ENCODE measurements at places on chromosomes 4 and X.

DNA sequence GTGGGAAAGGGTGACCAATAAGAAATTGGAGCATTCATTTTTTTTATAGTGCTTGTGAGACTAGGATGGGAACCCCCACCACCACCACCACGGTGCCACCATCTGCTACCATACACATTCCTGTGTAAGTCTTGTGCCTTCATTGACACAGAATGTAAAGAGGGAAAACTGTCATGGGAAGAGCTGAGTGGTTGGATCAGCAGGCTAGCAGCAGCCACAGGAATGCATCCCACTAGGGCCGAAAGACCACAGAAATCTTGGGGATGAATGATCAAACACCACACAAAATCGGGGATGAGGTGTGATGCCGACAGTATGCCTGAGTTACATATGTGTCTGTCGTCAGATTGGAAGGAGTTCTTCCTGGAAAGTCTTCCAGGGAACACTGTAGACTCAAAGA lies 69.2 kb downstream of the SRPX start:
- DNase-seq: no peak

GRCh38 chrX:12819222-12819621 lies 28.0 kb downstream of the PRPS2 start:
- peaks cover 10% of the 10 kb centered on the region for H3K36me3 ChIP-seq
- no peak for DNase-seq
- no peak overlapping the region for H3K4me3 ChIP-seq
- H3K27ac ChIP-seq: no peak overlapping the region
- H3K27me3 ChIP-seq: no peaks in the 10 kb centered on the region
- H3K4me1 ChIP-seq: no peaks in the 10 kb centered on the region

GRCh38 chrX:72621625-72622485 lies 49.2 kb upstream of the HDAC8 start:
- no peak for DNase-seq
- peak overlapping the region; percentile 76 for H3K27ac ChIP-seq
- no peaks in the 10 kb centered on the region for H3K27me3 ChIP-seq
- no peaks in the 10 kb centered on the region for H3K4me1 ChIP-seq
- H3K36me3 ChIP-seq: no peaks in the 10 kb centered on the region
- no peak overlapping the region for H3K4me3 ChIP-seq

DNA sequence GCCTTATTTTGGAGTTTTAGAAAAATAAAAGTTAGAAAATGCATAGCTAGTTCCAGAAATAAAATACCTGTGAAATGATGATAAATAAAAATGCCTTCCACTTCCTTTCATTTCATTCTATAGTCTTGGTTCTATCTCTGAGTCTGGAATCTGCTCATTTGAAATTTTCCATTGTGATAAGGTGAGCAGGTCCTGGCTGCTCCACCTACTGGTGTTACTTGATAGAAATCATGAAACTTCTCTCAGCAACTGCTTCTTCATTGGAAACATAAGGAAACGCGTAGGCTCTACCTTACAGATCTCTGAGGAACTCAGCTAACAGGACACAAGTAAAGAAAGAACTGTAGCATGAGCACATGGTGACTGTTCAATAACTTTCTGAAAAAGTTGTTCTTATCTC lies 141.8 kb downstream of the DCHS2 start:
- no peak overlapping the region for H3K27ac ChIP-seq
- H3K4me1 ChIP-seq: no peaks in the 10 kb centered on the region
- H3K27me3 ChIP-seq: no peaks in the 10 kb centered on the region
- H3K4me3 ChIP-seq: no peak overlapping the region

DNA sequence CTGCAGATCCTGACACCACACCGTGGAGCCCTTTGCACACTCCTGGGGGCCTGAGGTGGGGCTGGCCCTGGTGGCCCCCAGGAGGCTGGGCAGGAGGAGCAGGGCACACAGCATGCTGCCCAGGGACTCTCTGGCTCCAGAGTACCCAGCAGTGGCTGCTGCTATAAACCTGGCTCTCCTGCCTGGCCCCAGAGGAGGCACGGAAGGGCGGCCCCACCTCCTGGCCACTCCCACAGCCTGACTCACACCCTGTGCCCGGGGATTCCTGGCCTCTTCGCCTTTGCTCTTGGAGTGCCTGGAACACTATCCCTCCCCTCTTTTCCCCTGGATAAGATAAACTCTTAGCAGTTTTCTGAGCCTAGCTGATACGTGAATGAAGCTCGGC lies at the start of gene PSAPL1:
PSAPL1 (minus strand) TSS at position 165 of the 385 bp plus-strand sequence; CDS start at position 114, 51 bp downstream.
- no peak within 1 kb of the TSS for H3K27ac ChIP-seq
- DNase-seq: no peak
- no peaks in the 10 kb centered on the region for H3K4me1 ChIP-seq

DNA sequence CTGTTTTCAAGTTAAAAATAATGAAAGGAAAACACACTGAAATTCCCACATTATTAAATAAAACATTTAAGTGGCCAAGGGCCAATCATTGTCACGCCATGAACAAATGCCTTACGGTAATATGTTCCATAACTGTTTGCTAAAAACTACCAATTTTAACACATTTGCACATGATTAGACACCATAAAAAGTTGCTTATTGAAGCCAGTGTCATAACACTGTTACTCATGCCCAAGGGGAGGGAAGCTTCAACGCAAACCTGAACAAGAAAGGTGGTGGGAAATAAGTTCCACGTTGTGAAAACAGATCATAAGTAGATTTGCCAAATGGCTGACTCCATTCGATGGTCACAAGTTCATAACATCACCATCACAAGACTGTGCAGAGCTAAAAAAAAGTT lies 739.3 kb upstream of the FAM241A start:
- H3K4me1 ChIP-seq: no peaks in the 10 kb centered on the region
- H3K27me3 ChIP-seq: no peaks in the 10 kb centered on the region
- no peak for DNase-seq
- H3K4me3 ChIP-seq: no peak overlapping the region
- H3K36me3 ChIP-seq: no peaks in the 10 kb centered on the region
- H3K27ac ChIP-seq: no peak overlapping the region

DNA sequence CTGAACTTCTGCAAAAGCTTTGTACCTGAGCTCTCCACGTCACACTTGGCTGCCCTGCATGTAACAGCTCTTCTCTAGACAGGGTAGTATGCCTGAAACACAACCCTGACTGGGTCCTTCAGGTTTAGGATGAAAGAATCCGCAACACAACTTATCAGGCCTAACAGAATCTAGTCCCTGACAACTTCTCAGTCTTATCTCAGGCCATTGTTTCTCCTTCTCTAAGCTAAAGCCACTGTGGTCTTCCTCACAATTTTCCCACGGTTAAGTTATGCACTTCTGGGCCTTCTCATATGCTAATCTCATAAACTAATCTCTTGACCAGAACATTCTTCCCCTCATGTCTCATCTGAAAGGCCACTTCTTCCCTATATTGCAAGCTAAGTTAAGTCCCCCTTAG lies 10.8 kb upstream of the TMPRSS11B start:
- no peaks in the 10 kb centered on the region for H3K4me1 ChIP-seq
- no peaks in the 10 kb centered on the region for H3K36me3 ChIP-seq
- H3K4me3 ChIP-seq: no peak overlapping the region
- H3K27me3 ChIP-seq: no peaks in the 10 kb centered on the region
- no peak overlapping the region for H3K27ac ChIP-seq

DNA sequence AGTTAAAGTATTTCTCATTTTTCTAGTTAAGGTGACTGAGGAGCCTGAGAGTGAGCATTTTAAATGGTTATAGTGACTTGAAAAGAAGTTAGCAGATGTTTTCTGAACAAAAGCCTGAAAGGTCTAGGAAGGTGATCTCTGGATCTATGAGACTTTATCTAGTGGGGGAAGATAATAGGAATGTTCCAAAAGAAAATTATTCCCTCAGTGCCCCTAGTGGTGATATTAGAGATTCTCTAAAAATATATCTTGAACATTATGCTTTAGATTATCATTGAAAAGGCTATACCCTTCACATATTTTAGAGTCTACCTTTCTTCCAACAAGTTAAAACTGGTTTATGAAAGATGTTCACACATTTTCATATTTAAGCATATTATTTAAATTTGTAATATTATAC lies 69.0 kb upstream of the SPANXN1 start:
- no peaks in the 10 kb centered on the region for H3K36me3 ChIP-seq
- H3K27me3 ChIP-seq: no peaks in the 10 kb centered on the region
- H3K27ac ChIP-seq: no peak overlapping the region
- no peak overlapping the region for H3K4me3 ChIP-seq
- H3K4me1 ChIP-seq: no peaks in the 10 kb centered on the region
- DNase-seq: no peak

DNA sequence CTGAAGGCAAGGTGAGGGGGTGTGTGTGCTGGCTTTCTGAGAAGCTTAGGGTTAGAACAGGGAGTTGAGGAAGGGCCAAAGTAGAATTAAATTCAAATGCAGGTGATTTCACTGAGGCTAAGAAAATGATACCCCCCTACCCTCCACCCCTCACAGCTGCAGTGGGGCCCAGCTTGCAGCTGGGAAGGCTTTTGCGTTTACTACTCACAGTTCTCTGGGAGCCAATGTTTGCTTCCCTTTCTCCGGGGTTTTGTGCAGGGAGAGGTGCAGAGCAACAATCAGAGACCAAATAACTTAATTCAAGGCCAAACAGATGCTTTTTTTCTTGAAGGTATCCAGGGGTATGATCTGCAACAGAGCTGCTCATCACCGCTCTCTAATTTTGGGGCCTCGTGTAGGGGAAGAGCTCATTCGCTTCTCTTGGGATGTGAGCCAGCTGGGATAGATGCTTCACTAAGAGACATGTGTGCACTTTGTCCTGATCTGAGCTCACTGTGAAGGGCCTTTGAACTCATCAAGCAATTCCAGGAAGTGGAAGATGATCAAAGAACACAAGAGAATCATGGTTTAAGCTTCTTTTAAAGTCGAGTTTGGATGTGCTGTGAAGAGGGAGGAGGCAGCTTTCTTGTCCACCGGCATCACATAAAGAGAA lies 122.7 kb upstream of the C1GALT1C1 start:
- no peaks in the 10 kb centered on the region for H3K27me3 ChIP-seq
- H3K4me3 ChIP-seq: no peak overlapping the region
- DNase-seq: no peak
- no peaks in the 10 kb centered on the region for H3K36me3 ChIP-seq
- H3K4me1 ChIP-seq: no peaks in the 10 kb centered on the region
- no peak overlapping the region for H3K27ac ChIP-seq

DNA sequence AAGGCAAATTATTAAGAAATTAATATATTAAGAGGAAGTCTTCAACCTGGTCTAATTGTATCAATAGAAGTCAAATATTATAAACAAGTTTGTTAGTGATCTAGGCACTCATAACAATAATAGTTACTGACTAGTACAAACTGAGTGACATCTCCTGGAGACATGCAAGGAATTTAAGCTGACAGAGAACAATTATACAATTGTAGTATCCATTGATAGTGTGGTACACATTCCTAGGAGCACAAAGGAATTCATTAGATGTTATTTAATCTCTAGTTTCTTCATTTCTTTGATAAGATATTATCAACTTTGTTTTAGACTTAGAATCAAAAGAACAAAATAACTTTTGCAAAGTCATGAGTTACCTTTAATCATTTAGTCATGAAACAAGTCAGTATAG lies 1048.6 kb downstream of the PCDH7 start:
- H3K4me1 ChIP-seq: no peaks in the 10 kb centered on the region
- no peaks in the 10 kb centered on the region for H3K36me3 ChIP-seq
- H3K27me3 ChIP-seq: no peaks in the 10 kb centered on the region
- no peak overlapping the region for H3K27ac ChIP-seq

GRCh38 chr4:175048111-175048784 lies 130.1 kb downstream of the ADAM29 start:
- no peak overlapping the region for H3K4me3 ChIP-seq
- DNase-seq: no peak
- peaks cover 6% of the 10 kb centered on the region for H3K4me1 ChIP-seq

- no peaks in the 10 kb centered on the region for H3K4me1 ChIP-seq
- H3K27me3 ChIP-seq: no peaks in the 10 kb centered on the region
- no peak overlapping the region for H3K27ac ChIP-seq
- H3K36me3 ChIP-seq: no peaks in the 10 kb centered on the region
- no peak for DNase-seq
These were observed 5.5 kb upstream of the NXF3 start for GRCh38 chrX:103098488-103098887.

GRCh38 chr4:185895351-185895750 lies 83.4 kb upstream of the SORBS2 start:
- no peaks in the 10 kb centered on the region for H3K4me1 ChIP-seq
- H3K27me3 ChIP-seq: no peaks in the 10 kb centered on the region
- no peaks in the 10 kb centered on the region for H3K36me3 ChIP-seq
- H3K4me3 ChIP-seq: no peak overlapping the region

- H3K27ac ChIP-seq: no peak overlapping the region
- H3K27me3 ChIP-seq: no peaks in the 10 kb centered on the region
- DNase-seq: no peak
- no peaks in the 10 kb centered on the region for H3K4me1 ChIP-seq
- H3K36me3 ChIP-seq: no peaks in the 10 kb centered on the region
- H3K4me3 ChIP-seq: no peak overlapping the region
These were observed 1577.0 kb upstream of the TENM3 start for GRCh38 chr4:180665994-180666824.

- peak overlapping the region; percentile 58 for H3K27ac ChIP-seq
- H3K36me3 ChIP-seq: no peaks in the 10 kb centered on the region
- peak overlapping the region; percentile 25 for H3K4me3 ChIP-seq
These were observed 238.9 kb downstream of the NR3C2 start for GRCh38 chr4:148203056-148203898.

Measured in tibial artery (tissue), 4 donors.